SK-N-DZ (cell line): ENCODE measurements at places on chromosomes 16 and 17.

- DNase-seq = no peak
Observed at GRCh38 chr16:85204242-85205010, 92.2 kb upstream of the CIBAR2 start.

DNA sequence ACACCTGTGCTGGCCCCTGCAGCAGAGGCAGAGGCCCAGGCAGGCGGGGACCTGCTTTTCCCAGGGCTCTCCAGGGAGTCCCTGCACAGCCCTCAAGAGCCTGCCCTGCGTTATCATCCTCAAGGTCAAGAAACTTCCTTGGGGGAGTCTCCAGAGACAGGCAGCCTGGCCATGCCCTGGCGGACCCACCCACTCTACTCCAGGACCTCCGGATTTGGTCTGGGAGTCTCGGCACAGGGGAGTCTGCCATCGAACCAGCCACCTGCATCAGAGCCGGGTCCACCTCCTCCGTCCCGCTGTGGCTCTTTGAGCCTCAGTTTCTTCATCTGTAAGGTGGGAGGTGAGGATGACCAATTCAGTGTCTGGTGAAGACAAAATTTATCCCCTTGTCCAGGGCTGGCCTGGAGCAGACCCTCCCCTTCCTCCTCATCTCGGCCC is 75.3 kb upstream of the TNRC6C start:
- DNase-seq = no peak

GRCh38 chr17:34423978-34424813 is 61.2 kb upstream of the CCL1 start:
- no peak for DNase-seq

GRCh38 chr17:72884066-72884465 is 208.4 kb downstream of the SLC39A11 start:
- DNase-seq = no peak

- DNase-seq = peak; percentile 70
Observed at GRCh38 chr17:81508639-81509206, 3.9 kb downstream of the ACTG1 start.

DNA sequence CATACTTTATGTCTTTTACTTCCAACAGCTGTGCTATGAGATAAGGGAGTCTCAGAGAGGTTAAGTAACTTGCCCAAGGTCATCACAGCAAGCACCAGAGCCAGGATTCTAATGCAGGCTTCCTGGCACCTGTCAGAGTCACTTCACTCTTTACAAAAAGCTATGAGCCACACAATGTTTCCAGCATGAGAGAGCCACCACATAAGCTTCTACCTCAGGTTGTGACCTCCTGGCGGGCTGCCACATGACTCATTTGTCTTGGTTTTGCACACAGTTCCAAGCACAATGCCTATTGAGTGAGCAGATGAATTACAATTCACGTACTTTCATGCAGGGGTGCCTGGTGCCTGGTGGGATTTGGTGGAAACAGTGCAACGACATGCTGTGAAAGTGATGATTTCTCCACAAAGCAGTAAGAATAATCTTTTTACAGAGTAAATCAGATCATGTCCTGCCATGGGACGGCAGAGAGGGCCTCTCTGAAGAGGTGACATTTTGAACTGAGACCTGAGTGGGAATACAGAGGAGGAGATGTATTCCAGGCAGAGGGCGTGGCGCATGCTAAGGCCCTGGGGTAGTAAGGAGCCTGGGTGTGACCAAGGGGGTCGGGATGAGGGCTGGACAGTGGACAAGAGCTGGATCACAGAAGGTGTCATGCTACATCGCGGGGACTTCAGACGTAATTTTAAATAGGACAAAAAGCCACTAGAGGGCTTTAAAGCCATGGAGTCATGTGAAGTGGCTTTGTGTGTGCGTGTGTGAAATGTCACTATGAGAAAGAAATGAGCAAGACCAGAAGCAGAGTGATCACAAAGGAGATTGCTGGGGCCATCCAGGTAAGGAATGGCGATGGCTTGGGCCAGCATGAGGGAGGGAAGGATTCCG is 53.4 kb downstream of the CACNG3 start:
- peak; percentile 37 for DNase-seq

GRCh38 chr17:41490000-41490990 is 585 bp upstream of the KRT36 start:
- DNase-seq = no peak

DNA sequence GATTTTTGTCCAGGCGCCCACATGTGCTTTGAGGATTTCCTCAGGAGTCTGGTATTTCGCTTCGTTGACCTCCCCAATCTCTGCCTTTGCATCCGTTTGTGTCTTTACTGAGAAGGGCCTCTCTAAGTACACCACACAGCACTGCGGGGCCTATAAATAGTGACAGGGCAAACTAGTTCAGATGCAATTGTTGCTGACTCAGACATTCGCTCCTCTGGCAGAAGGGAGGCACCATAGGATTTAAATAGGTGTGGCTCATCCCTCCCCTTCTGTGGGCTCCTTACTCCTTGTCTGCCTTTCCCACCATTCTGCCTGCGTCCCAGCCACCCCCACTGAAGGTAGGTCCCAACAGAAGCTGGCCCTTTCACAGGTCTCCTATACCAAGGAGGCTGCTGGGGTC is 192.3 kb downstream of the SHISA9 start:
- no peak for DNase-seq

DNA sequence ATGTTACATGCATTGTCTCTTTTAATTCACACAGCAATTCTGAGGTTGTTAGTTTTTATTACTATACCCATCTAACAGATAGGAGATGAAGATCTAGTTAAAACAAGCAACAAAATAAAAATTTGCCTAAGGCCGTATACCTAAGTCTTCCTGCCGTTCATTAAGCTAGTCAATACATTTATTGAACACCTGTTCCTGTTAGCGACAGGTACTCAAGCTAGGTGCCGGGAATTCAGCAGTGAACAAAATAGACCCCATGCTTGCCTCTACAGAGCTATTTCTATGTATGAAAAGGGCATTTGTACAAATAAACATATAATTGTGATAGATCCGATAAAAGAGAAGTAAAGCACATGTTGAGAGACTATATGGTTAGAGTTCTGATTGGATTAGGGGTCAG is 3.4 kb upstream of the VPS53 start:
- no peak for DNase-seq

DNA sequence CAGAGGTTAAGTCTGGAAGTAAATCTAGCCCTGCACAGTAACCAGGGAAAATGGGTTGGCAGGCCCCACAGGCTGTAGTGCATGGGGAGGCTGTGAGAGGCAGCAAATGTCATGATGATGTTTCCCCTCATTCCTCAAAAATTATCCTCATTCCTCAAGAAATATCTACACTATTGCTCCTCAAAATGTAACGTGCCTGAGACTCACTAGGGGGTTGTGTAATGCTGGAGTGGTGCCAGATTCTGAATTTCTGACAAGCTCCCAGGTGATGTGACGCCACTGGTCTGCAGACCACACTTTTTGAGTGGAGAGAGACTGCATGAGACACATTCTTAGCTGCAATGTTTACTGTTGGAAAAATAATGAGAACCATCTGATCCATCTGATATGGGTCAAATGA is 1.2 kb upstream of the MPP3 start:
- DNase-seq = no peak

GRCh38 chr16:58511933-58512815 is 3.1 kb upstream of the SETD6 start:
- DNase-seq = peak; percentile 72

- no peak for DNase-seq
Observed at GRCh38 chr17:31250229-31250628, 46.8 kb downstream of the OMG start.

DNA sequence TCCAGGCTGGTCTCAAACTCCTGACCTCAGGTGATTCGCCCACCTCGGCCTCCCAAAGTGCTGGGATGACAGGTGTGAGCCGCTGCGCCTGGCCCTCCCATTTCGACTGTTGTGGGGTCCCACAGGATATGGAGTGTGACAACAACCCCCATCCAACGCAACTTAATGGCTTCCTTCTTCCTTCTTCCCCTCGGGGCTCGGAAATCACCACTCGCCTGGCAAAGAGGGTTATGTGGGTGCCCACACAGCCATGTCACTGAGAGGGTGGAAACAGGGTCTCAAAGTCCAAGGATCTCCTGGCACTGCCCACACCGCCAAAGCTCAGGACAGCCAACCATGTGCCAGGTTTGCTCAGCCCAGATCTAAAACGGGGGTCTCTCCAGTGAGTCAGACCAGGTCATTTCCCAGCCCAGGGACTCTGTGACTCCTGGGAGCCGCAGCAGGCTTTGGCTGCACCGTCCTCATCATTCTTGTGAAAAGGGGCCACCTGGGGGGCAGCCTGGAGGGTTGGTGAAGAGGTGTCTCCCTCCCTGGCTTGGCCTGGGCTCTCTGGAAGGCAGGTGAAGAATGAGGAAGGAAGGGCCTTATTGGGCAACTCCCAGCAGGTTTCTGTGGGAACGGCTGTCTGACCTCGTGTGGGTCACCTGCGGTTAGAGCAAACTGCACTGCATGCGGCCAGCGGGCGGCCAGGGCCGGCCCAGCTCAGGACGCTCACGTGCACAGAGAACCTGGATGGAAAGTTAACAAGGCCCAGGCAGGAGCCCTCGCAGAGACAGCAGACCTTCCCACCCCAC is 25.3 kb upstream of the LITAF start:
- DNase-seq = no peak

DNA sequence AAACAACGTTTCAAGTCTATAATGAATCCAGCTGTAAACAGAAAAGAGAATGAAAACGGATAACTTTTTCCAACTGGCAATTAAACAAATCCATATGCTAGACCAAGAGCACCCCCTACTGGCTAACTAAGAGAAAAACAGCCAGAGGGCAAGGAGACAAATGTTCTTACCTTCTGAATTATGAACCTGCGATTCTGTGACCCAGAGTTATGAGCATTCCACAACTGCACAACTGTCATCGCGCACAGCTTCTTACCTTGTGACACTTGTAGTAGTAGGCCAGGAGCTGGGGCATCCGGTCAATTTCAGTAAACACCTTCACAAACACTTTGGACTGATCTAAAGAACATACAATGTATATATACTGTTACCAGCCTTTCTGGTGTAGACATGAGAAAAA is 18.6 kb downstream of the COG7 start:
- DNase-seq = peak; percentile 67

DNA sequence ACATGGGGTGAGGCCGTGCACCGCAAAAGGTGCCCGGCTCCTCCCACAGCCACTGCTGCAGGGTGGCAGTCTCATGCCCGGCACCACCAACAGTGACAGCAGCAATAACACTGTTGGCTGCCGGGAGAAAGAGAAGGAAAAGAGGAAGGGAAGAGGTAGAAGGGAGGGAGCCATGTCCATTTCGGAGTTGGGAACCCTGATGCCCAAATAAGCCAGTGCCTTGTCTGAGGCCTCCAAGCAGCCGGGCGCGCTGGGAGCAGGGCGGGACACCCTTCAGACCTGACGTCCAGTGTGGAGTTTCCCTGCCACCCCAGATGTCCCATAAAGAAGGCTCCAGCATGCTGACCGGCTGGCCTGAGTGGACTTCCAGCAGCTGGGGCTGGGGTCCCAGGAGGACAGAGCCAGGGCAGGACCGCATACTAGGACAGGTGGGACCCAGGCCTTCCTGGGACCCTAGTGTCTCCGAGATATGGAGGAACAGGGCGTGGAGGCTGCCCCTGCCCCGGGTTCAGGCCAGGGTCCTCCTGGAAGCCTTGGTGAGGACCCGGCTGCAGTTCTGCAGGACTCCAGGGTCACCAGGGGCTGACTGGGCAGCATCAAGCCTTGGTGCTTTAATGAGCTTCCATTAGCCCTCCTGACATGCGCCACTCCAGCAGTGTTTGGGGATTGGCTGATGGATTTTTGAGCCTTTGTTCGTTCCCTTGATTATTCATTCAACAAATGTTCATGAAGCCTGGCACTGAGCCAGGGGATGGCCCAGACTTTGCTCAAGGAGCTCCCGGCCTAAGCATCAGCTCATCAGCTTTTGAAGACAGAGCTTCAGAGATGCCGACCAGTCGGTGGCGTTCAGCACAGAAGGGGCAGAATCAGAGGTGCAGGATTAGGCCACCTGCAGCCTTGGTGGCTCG is 223.6 kb upstream of the CIBAR2 start:
- no peak for DNase-seq

DNA sequence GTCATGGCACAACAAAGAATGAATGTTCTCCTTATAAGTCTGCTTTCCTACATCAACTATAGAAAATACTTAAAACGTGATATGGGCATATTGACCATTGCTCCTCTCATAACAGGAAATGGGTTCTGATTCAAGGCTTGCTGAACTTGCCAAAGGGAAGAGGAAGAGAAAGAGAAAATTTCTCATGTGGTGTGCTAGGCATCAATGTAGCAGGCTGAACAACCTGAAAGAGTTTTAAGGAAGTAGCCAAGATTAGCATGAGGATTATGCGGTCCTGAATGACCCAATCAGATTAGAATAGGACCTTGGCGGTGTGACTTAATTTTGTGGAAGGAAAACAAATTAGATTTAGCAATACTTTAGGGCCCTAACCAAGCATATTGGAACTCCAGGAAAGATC is 617.7 kb upstream of the CDH11 start:
- no peak for DNase-seq

GRCh38 chr17:66491213-66491612 is 188.8 kb downstream of the PRKCA start:
- DNase-seq = no peak

DNA sequence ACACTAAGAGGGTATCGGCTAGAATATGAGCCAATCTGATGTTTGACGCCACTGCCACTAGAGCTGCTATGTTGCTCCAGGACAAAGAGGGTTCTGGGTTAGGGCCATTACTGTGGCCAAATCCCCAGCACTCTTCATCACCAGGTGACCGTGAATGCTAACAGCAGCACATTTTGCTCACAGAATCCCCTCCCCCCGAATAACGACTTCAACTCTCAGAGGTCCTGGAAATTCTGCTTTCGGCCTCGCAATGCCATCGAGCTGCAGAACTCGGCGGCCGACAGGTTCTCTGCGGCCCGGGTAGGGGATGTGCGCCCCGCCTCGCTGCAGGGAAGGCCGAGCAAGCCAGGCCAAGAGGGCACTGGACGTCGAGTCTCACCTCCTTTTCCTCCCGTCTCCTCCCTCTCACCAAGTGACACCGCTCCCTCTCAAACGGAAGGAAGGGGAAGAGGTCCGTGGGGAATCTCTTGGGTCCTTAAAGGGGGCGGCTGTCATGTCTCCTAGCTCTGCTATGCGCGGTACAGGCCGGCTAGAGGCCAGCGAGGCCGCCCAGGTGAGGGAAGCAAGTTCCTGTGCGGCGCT is 31.9 kb downstream of the CDK5R1 start:
- DNase-seq = no peak

DNA sequence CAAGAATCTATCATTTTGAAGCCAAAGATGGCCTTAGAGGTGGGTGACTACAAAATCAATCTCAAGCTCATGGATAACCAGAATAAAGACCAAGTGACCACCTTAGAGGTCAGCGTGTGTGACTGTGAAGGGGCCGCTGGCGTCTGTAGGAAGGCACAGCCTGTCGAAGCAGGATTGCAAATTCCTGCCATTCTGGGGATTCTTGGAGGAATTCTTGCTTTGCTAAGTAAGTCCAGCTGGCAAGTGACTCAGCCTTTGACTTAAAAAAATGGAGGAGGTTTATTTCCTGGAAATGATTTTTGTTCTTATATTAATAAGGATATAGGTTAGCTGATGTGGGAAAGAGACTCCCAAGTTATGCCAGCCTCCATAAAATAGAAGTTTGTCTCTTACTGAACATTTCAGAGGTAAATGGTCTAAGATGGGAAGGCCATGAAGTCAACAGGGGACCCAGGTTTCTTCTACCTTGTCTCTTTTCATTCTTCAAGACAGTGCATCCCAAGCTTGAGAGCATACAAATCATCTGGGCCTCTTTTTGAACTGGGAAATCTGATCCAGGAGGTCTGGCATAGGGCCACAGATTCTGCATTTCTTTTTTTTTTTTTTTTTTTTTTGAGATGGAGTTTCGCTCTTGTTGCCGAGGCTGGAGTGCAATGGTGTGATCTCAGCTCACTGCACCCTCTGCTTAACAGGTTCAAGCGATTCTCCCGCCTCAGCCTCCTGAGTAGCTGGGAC is 19.8 kb upstream of the TANGO6 start:
- no peak for DNase-seq

GRCh38 chr17:39738568-39738901 is 797 bp downstream of the GRB7 start:
- DNase-seq = no peak
